ENCODE measurements at places on chromosomes 7 and 10.

GRCh38 chr10:124349231-124349995 lies 69.3 kb downstream of the OAT start:
- DNase-seq: no peak

DNA sequence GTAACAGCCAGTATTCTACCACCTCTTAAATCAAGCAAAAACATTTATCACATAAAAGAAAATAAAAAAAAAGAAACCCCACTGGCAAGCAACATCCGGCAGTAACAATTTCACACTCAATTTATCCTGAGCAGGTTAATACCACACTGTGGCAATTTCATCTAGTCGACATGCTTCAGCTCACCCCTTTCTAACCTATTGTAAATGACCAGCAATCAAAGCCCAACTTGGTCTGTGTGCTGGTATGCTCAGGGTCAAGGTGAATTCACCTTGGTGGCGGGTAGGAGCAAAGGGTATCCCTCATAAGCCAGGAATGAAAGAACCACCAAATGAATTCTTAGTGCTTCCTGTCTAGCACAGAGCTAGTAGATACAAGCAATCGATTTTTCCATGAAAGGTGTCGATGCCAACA lies 109.1 kb upstream of the AFAP1L2 start:
- DNase-seq: no peak

- DNase-seq: no peak
Observed at GRCh38 chr7:102138676-102139075, 148.0 kb upstream of the SH2B2 start.

GRCh38 chr7:89914711-89915110 lies 239.6 kb upstream of the STEAP1 start:
- no peak for DNase-seq

GRCh38 chr7:79176859-79177477 lies 276.5 kb downstream of the MAGI2 start:
- DNase-seq: peak; percentile 33

DNA sequence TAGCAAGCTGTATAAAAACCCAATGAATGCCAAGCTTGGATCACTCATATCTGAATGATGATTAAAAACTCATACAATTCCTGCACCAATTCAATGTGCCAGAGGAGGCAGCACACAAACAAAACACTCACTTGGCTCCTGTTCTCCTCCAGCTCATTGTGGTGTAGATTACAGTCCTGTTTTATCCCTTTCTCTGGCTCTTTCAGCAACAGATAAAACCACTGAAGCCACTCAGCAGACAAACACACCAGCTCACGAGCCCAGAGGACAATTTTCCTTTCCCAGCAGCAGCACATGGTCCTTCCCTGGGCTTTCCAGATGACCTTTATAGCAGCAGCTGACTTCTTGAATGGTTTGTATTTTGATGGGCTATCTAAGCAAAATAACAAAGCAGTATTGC lies 107.3 kb upstream of the STARD3NL start:
- no peak for DNase-seq

GRCh38 chr10:33249137-33249536 lies 85.3 kb downstream of the NRP1 start:
- DNase-seq: no peak

DNA sequence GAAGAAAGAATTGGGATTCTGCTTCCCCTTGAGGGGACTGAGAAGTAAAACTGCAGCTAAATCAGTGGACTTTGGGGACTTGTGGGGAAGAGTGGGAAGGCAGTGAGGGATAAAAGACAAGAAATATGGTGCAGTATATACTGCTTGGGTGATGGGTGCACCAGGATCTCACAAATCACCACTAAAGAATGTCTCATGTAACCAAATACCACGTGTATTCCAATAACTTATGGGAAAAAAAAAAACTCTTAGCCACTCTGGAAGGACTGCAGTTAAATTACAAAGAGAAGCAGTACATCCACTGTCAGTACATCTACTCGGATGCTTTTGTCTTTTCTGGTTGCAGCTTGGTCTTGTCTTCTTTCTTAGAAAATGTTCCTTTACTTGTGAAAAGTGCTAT lies 27.4 kb upstream of the GOT1 start:
- DNase-seq: no peak

- no peak for DNase-seq
Observed at GRCh38 chr7:36207451-36208291, 54.6 kb downstream of the EEPD1 start.

- DNase-seq: no peak
Observed at GRCh38 chr10:71581376-71581775, 138.2 kb downstream of the C10orf105 start.

DNA sequence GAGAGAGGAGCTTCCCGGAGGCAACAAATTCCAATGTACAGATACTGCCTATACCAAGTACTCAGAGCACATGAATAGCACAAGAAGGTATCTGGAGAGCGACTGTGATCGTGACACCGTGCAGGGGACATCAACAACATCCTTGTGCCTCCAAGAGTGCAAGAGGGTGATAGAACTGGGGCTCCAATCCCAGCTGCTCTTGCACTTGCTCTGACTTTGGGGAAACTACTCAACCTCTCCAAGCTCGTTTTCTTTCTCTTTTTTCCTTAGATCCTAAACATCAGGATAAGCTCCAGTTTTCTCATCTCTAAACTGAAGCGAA lies 12.1 kb downstream of the RFC2 start:
- no peak for DNase-seq

GRCh38 chr7:132326878-132327589 lies 249.2 kb downstream of the PLXNA4 start:
- no peak for DNase-seq
